Cortex of kidney (tissue), 1 donor: ENCODE measurements at places on chromosomes 1 and 21.

DNA sequence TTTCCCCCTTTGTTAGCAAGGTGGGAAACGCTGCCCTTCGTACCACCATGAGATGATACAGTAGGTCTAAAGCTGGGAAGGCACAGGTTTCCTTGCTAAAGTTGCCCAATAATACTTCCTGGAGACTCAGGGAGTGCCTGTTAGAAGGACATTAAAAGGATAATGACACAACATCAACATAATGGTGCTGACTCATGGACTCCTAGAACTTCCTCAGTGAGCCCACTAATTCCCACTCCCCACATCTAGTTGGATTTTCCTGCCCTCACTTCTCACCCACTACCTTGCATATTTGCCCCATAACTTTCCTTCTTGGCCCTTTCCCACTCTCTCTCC is 17.5 kb downstream of the CFAP45 start:
- DNase-seq, result no peak

- DNase-seq, result no peak
These were observed 111.4 kb downstream of the KCND3 start for GRCh38 chr1:111878091-111878490.

DNA sequence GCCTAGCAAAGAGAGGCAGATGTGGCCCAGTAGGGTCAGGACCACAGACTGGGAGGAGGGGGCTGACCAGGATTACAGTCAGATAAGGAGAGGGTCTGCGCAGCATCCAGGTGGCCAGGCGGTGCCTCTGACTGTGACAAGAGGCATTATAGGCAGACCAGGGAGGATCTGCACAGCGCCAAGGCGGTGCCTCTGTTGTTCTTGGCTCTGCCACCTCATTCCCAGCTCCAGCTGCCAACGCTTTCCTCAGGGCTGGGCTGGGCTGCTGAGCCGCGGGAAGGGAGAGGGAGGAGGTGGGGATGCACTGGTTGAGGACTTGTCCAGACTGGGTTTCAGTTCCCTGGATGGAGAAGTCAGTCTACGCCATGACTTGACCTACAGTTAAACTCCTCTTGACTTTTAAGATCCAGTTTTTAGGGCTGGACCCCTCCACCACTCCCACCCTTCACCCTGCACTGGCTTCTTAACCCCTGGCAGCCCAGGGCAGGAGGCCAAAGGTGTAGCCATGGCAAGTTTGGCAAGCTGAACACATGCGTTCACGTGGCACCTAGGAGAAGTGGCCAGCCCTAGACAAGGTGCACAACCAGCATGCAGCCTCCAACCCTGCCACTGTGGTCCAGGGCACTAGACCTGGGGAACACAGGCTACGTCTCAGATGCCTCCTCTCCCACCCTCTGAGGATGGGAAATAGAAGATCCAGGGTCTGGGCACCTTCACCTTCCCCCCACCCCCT is 4.5 kb upstream of the CRABP2 start:
- no peak for DNase-seq

- DNase-seq, result no peak
These were observed 314.1 kb downstream of the DISC1 start for GRCh38 chr1:231940701-231941100.

GRCh38 chr1:233635765-233636502 is 22.0 kb downstream of the KCNK1 start:
- DNase-seq, result no peak

DNA sequence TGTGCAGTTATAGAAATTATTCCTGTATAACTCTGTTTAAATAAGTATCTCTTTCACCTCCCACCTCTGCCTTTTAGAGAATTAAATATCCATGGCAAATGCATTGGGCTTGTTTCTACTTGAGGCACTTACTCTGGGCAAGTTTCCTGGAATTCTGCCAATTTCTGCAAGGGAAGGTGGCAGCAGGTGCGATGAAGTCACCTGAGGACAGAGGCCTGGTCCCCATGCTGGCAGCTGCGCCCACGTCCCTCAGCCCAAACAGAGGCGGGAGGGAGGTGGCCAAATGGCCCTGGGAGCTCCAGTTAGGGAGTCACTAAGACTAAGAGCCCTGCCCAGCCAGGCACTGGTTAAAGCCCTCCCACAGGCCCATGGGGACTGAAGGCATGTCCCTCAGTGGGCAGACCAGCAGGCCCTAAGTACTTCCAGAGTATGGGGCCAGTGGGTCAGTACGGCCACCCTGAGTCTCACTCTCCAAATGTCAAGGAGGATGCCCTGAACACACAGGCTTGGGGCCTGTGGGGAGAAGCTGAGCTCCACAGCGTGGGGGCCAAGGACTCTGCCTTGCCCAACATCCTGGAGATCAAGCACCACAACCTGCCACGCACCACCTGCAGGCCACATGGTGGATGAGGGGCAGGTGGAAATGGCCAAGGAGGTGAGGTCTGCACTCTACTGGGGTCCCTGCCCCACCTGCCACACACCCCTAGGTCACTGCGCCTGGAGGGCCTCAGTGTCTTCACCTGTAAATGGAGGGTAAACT is 19.4 kb downstream of the ACOT7 start:
- DNase-seq, result no peak

DNA sequence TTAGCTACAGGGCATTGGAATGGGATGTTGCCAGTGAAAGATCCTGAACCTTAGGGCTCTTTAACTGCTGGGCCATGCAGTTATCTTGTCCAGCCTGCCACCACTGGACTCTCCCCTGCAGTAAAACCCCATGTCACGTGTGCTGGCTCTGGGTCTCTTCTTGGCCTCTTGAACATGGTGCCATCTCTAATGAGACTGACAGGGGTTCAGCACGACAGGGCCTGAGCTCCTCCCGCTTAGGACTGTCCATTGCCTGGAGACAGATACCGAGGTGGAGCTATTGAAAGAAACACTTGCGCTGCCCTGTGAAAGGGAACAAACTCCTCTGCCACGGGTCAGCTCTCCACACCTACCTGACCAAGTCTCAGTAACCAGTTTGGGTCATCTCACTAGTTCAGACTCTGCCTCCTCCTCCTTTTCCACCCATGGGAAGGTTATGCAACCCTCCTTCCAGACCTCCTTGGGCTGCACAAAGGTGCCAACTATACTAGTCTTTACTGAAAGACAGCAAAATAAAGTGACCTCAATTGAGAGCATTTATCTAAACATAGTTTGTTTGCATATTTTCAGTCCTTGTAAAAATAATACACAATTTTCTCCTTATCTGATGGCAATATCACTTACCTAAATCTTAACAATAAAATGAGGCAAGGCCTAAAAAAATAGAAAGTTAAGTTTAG is 66.0 kb downstream of the GNG12 start:
- no peak for DNase-seq

DNA sequence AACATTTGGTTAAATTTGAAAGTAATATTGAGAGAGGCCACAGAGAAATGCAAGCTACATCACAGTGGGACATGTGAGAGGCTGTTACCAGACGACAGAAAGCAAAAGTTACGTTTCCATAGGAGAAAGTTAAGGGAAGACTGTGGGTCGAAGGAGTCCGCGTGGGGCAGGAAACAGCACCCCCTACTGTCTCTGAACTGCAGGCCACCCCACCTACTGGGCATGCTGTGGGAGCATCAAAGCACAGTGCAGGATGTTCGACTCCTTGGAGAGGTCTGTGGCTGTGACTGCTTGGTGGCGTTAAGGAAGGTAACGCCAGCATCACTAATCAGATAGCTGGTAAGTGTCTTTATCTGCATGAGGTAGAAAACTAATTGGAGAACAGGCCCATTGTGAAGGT is 123.9 kb downstream of the PTBP2 start:
- DNase-seq, result no peak

- DNase-seq, result no peak
These were observed 68.6 kb upstream of the ANGPTL1 start for GRCh38 chr1:178939338-178940067.

GRCh38 chr21:38878379-38879179 is 72.8 kb downstream of the ETS2 start:
- no peak for DNase-seq

- DNase-seq, result no peak
These were observed 315.8 kb upstream of the KAZN start for GRCh38 chr1:14282707-14283106.
